Osteocyte (in vitro differentiated cells): ENCODE measurements at places on chromosomes 1 and 21.
A peak's percentile ranks its signal among the peaks of the same experiment; 100 is the strongest.

DNA sequence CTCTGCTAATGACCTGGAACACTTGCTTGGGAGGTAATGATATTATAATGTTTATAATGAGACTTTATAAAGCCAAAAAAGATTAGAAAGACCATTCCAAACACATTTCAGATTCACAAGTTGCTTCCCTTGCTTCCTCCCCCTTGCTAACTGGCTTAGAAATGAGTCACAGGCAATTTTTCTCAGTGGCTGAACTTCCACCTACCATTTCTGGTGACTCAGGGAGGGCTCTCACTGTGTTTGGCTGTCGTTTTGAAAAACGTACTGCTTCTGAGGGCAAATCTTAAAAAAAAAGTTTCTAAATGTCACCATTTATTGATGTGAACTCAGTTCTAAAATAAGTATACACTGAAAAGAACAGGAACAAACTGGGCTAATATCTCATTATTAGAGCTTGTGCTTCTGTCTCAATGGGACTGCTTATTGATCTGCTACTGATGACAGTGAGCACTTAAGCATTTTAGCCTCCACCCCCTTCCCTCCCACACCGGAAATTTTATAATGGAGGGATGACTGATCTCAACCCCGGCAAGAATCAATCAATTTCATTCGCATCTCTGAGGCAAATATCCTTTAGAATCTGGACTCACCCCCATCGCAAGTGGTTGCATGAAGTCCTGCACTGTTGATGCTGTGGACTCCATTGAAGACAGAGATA is 278.3 kb downstream of the KCTD3 start:
- DNase-seq, result no peak

GRCh38 chr1:187871177-187871845 is 1042.6 kb downstream of the PLA2G4A start:
- DNase-seq, result no peak

GRCh38 chr1:228164561-228165371 is 838 bp upstream of the IBA57 start:
- DNase-seq, result no peak

GRCh38 chr1:150798525-150798924 is 9.5 kb downstream of the CTSK start:
- DNase-seq, result no peak

GRCh38 chr21:39169906-39170305 is 13.3 kb downstream of the PSMG1 start:
- DNase-seq, result no peak

DNA sequence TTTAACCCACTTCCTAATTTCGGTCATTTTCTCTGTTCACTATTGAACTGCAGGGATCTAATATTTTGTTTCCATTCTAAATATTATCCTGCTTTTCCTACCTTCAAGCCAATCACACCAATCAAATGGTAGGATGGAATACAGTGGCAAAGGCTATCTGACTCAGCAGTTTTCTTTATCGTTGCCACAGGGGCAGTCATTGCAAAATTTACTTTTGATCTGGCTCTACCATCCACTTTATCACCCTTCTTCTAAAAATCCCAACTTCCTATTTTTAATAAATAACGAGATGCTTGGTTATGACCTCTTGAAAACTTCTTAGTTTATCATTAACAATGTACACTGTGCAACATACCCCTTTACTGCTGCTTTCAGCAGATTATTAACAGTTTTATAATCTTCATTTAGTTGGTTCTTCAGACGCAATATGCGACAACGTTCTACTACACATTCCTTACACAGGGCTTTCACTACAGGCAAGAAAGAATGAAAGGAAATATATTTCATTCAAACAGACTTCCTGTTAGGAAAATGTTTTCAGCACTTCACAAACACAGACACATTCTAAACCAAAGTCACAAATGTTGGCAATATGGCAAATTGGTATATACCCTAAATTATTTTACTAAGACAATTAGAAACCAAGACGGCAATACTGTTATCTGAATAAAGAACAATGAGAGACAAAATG is 52.3 kb upstream of the RAP1GAP start:
- no peak for DNase-seq

GRCh38 chr1:228154670-228155571 is 5.2 kb downstream of the GJC2 start:
- DNase-seq, result no peak

- no peak for DNase-seq
These were observed 11.9 kb downstream of the PTPN22 start for GRCh38 chr1:113859478-113860175.

DNA sequence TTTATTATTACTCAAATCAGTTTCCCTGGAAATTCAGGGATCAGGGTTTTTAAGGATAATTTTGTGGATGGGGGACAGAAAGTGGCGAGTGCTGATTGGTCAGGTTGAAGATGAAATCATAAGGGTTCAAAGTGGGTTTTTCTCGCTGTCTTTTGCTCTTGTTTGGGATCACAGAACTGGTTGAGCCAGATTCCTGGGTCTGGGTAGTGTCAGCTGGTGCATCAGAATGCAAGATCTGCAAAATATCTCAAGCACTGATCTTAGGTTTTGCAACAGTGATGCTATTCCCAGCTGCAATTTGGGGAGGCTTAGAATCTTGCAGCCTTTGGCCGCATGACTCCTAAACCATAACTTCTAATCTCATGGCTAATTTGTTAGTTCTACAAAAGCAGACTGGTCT is 9.3 kb downstream of the CHI3L2 start:
- no peak for DNase-seq

DNA sequence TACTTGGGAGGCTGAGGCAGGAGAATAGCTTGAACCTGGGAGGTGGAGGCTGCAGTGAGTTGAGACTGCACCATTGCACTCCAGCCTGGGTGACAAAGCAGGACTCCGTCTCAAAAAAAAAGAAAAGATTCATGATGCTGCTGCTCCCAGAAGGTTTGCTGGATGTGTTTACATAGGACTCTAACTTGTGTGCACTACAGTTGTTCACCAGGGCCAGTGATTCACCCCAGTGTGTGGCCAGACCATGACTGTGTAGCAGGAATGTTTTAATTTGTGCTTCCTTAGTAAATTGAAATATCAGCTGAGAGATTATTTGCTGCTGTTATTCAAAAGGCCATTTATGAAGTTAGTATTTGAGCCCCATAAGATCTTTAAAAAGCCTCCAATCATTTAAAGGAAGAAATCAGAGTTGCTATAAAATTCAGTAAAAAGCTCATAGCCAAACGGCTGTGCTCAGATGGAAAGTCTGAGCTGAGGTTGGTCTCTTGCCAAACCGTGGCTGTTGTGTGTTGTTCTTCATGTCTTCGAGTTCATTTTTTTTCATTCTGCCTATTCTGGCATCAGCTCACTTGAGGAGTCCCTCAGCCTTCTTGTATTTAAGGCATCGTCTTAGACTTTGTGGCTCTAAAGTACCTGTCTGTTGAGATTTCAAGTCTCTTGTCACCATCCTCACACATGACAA is 18.1 kb upstream of the PGD start:
- no peak for DNase-seq

- no peak for DNase-seq
These were observed 42.0 kb downstream of the TMCC2 start for GRCh38 chr1:205269711-205270110.

DNA sequence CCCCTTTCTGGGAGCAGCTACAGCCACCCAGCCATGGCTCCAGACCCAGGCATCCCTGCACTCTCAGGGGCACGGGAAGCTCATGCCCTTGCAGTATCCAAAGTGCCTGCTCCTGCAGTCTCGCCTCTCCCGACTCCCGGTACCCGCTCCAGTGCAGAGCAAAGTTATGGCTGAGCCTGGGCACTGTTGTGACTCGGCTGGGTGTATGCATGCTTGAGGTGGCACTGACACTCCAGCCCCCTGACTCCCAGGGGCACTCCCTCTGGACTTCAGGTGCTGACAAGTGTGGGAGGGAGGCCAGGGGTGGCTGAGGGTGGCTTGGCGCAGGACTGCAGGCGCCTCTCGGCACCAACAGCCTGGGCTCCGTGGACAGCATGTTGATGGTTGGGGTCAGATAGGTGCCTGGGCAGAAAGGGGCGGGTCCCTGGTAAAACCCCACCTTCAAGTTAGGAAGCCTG is 580.1 kb upstream of the ADGRL2 start:
- DNase-seq, result peak; percentile 81

DNA sequence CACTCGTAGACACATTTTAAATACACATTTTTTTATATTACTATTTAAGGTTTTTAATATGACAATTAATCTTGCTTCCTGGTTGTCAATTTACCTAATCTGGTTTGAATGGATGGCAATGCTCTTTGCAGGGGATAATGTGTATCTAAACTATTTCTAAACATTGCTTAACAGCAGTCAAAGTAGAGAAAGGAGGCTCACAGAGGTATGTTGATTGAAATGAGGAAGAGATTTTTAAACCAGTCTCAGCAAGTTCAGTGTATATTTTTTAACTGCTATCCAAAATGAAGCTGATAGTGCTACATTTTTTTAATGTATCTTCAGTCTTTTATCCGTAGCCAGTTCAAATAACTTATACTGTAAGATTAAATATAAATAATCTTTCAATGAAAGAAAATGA is 17.4 kb downstream of the FMO1 start:
- DNase-seq, result no peak

- no peak for DNase-seq
These were observed 2.5 kb downstream of the SLAMF6 start for GRCh38 chr1:160520582-160520981.

DNA sequence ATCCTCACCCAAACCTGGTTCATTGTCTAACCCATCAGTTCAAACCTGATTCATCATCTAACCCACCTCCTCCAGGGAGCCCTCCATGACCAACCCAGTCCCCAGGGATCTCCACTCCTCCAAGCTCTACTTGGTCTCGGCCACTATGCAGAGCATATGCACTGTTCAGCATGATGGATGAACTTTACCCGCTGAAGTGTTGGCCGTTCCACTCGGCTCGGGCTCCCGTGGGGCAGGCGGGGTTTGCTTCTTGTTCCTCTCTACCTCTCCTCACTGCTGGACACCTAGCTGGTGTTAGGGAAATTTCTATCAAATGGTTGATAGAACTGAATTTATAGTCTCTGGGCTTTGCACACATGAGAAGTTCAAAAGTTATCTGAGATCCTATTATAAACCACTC is 111.0 kb downstream of the TRABD2B start:
- no peak for DNase-seq

DNA sequence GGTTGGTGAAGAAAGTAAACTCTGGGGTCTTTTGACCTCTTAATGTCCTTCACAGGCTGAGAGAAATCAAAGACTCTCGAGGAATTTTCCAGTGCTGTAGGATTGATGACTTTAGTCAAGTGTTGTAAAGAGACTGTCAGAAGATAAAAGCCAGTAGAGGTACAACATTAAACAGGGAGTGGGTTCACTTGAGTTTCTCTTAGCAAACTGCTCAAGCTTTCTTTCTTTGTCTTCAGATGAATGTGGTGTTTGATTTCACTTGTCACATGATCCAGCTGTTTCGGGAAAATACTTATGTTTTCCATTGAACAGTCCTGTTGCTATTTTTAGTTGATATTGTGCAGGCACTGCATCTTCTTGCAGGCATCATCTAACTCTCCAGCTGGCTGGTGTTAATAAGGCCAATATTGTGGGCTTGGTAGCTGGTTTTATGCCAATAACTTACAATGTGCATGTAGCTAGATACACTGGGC is 45.6 kb downstream of the XCL2 start:
- no peak for DNase-seq
